ENCODE measurements at places on chromosomes 7 and 10. TPM values are rescaled to one million over a fixed set of nuclear protein-coding genes. Genes with fewer than 3 reads are reported as not detected.

The WDR86 gene
- total RNA-seq, result 0.19 TPM

The BEND7 gene
- total RNA-seq, result 10.1 TPM

The NME8 gene
- not detected for total RNA-seq

The CFAP69 gene
- 1.8 TPM for total RNA-seq
